Endodermal cell (in vitro differentiated cells): ENCODE measurements at places on chromosomes 7 and 10. TPM values are rescaled to one million over a fixed set of nuclear protein-coding genes. Genes with fewer than 3 reads are reported as not detected.
A peak's percentile ranks its signal among the peaks of the same experiment; 100 is the strongest.

- peaks cover 7% of the 10 kb centered on the region for H3K4me1 ChIP-seq
- H3K36me3 ChIP-seq = no peaks in the 10 kb centered on the region
- peaks cover 98% of the 10 kb centered on the region for H3K27me3 ChIP-seq
- DNase-seq = peak; percentile 96
- no peak overlapping the region for H3K27ac ChIP-seq
- peak overlapping the region; percentile 79 for H3K4me3 ChIP-seq
Measured at GRCh38 chr7:8442814-8443304, 9.4 kb downstream of the NXPH1 start.

- H3K4me3 ChIP-seq = no peak overlapping the region
- H3K27me3 ChIP-seq = no peaks in the 10 kb centered on the region
- H3K36me3 ChIP-seq = no peaks in the 10 kb centered on the region
- DNase-seq = no peak
Measured at GRCh38 chr7:131249483-131249882, 78.2 kb upstream of the MKLN1 start.

The CACNA2D1 gene
- 21.1 and 26.8 TPM in 2 replicates for total RNA-seq

The ABCC2 gene
- 0.22 and 0.70 TPM in 2 replicates for total RNA-seq

DNA sequence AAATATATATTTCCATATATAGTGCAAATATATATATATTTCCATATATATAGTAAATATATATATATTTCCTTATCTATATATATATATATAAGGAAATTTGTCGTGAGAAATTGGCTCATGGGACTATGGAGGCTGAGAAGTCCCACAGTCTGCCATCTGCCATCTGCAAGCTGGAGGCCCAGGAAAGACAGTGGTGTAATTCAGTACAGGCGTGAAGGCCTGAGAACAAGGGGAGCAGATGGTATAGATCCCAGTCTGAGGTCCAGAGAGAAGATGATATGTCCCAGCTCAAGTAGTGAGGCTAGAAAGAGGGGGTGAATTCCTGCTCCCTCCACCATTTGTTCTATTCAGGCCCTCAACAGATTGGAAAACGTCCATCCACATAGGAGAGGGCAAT, 78.9 kb downstream of the MTPN start:
- no peaks in the 10 kb centered on the region for H3K27me3 ChIP-seq
- no peaks in the 10 kb centered on the region for H3K4me1 ChIP-seq
- H3K27ac ChIP-seq = no peak overlapping the region
- no peak for DNase-seq
- H3K4me3 ChIP-seq = no peak overlapping the region

- no peak for DNase-seq
Measured at GRCh38 chr10:113893570-113893969, 39.1 kb downstream of the NHLRC2 start.

DNA sequence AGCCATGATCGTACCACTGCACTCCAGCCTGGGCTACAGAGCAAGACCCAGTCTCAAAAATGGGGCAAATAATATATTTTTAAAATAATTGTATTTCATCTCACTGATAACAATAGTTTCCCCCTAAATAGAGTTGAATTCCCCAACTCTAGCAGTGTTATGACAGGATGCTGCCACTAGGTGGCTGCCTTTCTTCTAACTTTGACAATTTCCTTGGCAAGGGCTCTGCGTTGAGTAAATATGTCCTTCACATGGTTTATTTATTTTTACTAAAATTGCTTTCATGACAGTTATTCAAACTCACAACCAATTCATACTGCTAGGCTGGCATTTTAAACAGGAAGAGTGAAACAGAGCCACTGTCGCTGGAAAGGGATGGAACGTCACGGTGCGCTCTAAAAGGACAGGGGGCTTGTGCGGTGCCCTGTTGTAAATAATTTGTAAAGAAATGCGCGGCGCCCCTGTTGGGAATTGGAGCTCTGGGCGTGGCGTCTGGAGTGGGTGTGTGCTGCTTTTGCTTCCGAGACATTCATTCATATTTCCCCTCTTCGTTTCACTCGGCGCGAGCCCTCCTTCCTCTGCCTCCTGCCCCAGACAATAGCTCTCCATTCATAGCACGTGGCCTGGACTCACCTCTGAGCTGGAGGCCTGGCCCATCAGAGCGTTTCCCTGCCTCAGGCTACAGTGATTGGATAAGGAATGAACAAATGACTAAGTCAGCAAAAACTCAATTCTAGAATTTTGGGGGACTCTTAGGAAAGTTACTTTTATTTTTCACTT, 20.5 kb upstream of the PITRM1 start:
- no peaks in the 10 kb centered on the region for H3K27me3 ChIP-seq
- no peaks in the 10 kb centered on the region for H3K4me1 ChIP-seq
- no peak overlapping the region for H3K27ac ChIP-seq

The CASP2 gene
- 25.0 to 47.9 TPM (median 44.5 TPM) in 3 replicates for total RNA-seq

- no peak overlapping the region for H3K27ac ChIP-seq
- no peaks in the 10 kb centered on the region for H3K27me3 ChIP-seq
- H3K4me1 ChIP-seq = no peaks in the 10 kb centered on the region
- no peak for DNase-seq
- no peak overlapping the region for H3K4me3 ChIP-seq
Measured at GRCh38 chr7:19377611-19378344, 232.6 kb upstream of the FERD3L start.

DNA sequence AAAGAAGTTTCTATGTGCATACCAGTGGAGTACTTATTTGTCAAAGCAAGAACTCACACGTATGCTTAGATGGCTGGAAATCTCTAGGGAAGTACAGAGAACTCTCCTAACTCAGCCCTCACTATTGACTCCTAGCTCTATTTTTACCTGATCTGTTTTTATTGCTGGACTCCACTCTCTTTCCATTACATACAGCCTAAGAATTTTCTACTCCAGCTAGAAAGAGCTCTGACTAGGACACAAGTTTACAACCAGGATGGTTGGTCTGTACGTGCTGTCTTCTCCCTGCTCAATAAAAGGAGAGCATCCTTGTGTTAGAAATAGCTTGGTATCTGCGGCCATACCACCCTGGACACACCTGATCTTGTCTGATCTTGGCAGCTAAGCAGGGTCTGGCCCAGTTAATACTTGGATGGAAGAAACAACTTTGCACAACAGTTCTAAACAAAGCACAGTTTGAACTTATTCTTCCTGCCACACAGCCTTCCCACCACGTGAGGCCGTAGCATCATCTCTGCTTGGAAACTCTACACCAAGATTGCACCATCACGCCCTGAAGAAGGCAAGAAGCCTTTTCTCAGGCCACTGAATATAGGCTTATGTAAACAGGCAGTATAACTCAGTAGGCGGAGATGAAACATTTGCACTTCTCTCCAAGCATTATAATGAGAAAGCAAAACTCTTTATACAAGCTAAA, 50.7 kb downstream of the KCNMA1 start:
- H3K27ac ChIP-seq = no peak overlapping the region
- H3K27me3 ChIP-seq = no peaks in the 10 kb centered on the region
- DNase-seq = no peak
- no peaks in the 10 kb centered on the region for H3K4me1 ChIP-seq
- no peaks in the 10 kb centered on the region for H3K36me3 ChIP-seq
- no peak overlapping the region for H3K4me3 ChIP-seq
